ENCODE measurements at places on chromosomes 1 and 21.

DNA sequence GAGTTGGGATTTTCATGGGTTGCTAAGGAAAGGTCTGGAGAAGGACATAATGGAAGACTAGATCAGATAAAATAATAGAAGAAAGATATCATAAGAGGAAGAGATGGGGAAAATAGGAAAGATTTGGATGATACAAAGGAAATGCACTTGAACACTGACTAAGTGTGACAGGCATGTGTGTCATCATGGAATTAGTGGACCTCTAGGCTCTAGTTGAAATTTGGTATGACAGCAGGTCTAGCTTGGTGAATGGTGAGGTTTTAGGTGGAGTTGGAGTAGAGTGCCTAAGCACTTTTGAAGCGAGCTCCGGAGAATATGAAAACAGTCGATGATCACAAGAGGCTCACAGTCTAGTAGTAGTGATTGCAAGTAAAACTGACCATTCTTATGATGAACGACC lies 73.0 kb upstream of the PTGS2 start:
- no peak for DNase-seq

DNA sequence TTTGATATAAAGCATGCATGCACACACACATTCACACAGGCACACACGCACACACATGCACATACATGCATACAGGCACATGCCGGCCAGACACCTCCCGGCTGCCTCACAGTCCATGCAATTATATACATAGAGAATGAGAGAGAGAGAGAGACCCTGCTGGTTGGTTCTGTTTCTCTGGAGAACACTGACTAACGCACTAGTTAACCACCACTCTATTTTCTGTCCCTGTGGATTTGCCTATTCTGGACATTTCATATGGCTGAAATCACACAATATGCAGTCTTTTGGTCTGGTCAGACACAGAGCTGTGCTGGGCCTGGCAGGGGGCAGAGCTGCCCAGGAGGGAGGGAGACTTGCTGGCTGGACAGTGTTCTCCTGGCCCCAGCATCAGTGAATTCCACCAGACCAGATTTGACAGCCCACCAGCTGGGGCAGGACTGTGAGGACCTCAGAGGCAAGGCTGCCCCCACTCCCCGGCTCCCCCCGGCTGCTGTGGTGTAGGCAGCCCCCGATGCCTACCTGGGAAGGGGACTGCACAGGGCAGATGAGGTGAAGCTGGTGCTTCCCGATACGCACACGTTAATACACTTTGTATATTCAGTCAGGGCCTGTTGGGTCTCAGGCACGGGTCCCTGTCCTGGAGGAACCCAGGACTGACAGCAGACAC lies 152.2 kb downstream of the NPHP4 start:
- no peak for DNase-seq

DNA sequence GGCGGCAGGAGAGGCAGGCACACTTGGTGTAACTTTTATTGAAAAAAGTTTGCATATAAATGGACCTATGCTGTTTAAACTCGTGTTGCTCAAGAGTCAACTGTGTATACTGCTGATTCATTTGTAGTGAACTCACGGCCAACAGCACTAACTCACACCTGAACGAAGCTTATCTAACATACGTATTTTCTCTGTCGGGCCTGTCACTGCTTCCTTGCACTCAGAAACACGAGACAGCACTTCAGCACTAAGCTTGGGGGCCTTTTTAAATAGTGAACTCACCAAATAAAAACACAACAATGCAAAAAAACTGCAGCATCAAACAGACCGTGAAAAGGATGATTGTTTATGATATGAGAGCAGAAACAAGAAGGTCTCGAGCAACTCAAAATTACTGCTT lies 58.9 kb upstream of the NEK2 start:
- no peak for DNase-seq

- DNase-seq, result peak; percentile 43
These were observed 770 bp downstream of the NTNG1 start for GRCh38 chr1:107141491-107142126.

GRCh38 chr1:221149555-221150075 lies 270.4 kb downstream of the HLX start:
- no peak for DNase-seq

- no peak for DNase-seq
These were observed 659.2 kb upstream of the PLXNA2 start for GRCh38 chr1:208903251-208903905.

- no peak for DNase-seq
These were observed 273.2 kb downstream of the USP25 start for GRCh38 chr21:16002874-16003466.

- no peak for DNase-seq
These were observed 274.9 kb upstream of the ADGRL4 start for GRCh38 chr1:79281442-79281841.

DNA sequence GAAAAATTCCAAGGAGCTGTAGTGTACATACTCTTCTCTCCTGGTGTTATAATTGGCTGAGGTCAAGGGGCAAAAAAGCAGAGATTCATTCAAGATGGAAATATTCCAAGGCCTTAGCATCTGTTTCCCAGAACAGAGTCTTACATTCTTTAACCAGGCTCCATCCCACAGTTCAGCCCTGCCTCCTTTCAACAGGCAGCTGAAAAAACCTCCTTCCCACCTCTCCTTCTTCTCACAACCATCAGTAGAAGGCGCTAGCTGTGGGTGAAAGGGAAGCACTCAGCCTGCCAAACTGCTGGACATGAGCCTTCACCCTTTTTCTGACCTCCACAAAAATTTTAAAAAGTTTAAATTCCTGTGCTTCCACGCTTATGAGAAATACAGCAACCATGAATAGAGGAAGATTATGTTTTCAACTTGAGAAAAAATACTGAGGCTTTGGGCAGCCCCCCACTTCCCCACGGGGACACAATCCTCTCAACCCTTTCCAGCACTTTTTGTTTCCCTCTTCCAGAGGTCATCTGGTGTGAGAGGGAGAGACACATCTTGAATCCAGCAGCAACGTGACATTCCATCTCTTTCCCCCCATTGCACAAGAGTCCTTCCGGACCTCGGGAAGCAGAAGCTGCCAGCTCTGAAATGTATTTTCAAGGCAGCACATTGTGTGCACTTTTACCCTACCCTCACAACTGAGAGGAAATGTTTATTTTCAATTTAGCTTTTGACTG lies 43.2 kb upstream of the FMO2 start:
- peak; percentile 56 for DNase-seq

DNA sequence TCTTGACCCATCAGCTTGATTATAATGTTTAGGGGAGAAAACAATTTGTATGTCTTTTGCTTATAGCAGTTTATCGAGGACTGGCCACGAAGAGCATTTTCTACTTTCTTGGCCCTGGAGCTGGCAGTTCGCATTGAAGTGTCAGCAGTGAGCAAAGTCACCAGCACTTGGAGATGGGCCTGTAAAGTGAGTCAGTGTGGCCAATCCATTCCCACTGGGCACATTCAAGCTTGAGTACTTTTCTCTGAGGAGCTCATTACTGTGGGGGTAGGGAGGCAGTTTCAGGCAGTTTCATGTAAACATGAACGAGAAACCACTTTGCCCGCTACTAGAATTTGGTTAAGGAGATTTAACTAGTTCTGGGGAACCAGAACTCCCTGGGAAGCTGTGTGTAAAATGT lies 164.8 kb downstream of the PRDM2 start:
- no peak for DNase-seq

GRCh38 chr1:82634266-82634665 lies 833.5 kb downstream of the ADGRL2 start:
- no peak for DNase-seq

DNA sequence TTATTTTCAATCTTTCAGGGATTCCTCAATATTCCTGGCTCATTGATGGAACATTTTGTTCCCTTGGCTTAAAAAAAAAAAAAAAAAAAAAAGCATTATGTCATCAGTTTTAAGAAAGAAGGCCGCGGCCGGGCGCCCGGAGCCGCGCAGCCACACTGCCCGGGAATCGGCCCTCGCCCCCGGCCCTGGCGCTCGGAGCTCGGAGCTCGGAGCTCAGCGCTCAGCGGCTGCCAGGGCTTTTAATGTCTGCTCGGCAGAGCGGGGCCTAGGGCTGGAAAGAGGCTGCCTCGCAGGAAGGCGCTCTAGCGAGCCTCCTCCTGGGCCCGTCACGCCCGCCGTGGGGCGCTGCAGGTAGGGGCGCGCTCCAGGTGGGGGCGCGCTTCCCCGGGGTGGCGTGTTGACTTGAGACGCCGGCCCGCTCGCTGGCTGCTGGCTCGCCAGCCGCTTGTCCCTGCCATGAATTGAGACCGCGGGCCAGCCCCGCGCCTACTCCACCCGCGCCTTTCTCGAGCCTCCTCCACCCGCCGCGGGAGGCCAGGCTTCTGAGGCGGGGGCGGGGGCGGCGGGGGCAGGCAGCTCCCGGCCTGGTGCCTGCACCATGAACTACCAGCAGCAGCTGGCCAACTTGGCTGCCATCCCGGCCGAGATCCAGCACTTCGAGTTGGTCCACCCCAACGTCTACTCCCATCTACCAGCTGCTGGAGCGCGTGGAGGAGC lies 5.4 kb upstream of the TDRD5 start:
- peak; percentile 77 for DNase-seq

DNA sequence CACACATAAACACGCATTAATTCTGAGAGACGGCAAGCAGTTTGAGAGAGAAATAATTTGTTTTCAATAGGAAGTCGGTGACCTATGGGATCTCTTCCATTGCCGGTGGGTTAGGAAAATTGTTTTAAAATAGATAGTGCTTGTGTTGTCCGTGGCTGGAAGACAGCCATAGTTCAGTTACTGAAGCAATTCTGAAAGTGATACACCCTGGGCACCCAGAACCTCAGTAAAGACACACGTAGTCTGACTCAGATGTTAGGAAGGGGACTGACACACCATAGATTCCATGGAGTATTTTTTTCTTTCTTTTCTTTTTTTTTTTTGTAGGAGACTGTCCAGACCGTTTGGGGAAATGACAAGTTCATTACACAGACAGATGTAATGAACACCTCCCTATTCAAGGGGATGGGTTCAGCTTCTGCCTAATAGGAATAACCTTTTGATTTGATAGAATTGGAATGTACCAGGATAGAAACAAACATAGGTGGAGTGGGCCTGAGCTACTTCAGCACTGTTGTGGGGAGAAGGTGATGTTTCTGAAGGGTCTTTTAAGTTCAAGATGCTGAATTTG lies 1.6 kb downstream of the C1orf21 start:
- no peak for DNase-seq

- no peak for DNase-seq
These were observed 33.9 kb downstream of the MRAP start for GRCh38 chr21:32332463-32332951.

DNA sequence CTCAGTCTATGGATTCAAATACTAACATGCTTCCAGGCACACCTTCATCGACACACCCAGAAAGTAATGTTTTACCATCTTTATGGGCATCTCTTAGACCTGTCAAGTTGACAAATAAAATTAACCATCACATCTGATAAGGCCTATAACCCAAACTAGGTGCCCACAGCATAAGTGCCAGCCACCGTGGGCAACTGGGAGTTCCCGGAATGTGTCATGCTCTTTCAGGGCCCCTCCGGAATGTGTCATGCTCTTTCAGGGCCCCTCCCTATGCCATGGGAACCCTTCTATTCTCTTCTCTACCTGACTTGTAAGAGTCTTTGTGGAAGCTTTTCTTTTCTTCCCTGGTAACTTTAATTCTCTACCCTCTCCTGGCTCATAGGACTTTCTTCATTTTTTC lies 26.6 kb downstream of the KRTAP24-1 start:
- no peak for DNase-seq

DNA sequence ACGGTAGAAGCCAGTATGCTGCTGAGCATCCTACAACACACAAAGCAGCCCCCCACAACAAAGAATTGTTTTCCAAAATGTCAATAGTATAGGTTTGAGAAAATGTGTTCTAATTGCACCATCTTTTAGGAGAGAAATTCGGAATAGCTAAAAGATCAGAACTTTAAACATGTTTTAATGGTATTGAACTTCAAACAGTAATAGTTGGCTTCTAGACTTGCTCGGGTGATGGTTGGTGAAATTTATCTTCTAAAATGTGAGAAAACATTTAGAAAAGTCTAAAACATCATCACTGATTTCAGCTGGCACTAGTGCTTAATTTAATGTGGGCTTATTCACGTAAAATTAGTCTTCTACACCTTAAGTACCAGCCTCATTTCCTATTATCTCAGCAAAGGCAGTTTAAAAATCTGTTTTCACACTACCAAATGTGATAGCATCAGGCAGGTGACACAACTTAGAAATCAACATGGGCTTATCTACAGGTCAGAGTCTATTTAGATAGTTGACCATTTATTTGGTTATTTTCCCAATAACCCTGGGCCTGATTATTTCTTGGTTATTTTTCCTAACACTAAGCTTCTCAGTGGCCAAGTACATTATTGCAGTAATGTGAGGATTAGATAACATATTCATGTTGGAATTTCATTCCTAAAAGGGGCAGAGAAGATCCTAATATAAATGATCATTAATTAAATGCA lies 399.3 kb upstream of the PKN2 start:
- DNase-seq, result no peak

DNA sequence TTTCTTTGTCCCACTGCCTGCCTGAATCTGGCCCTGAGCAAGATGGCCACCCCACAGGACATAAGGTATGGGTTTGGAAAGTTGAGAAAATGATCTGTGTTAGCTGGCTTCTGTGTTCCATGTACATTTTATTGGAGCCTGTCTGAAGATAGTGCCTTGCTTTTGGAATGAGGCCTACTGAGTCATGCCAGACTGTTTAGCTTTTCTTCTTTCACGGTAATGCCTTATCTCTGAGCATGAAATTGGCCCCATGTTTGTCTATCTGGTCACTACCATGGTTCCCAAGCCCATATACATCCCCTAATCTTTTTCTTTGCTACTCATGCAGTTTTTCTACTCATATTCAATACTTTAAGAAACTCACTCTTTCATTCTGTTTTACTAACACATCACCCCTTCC lies 85.1 kb upstream of the LMO4 start:
- no peak for DNase-seq

GRCh38 chr21:45022348-45022675 lies 52.1 kb upstream of the ADARB1 start:
- peak; percentile 17 for DNase-seq

GRCh38 chr1:43128816-43129215 lies 43.3 kb downstream of the EBNA1BP2 start:
- DNase-seq, result no peak

GRCh38 chr1:237045278-237046016 lies 3.5 kb downstream of the RYR2 start:
- no peak for DNase-seq

DNA sequence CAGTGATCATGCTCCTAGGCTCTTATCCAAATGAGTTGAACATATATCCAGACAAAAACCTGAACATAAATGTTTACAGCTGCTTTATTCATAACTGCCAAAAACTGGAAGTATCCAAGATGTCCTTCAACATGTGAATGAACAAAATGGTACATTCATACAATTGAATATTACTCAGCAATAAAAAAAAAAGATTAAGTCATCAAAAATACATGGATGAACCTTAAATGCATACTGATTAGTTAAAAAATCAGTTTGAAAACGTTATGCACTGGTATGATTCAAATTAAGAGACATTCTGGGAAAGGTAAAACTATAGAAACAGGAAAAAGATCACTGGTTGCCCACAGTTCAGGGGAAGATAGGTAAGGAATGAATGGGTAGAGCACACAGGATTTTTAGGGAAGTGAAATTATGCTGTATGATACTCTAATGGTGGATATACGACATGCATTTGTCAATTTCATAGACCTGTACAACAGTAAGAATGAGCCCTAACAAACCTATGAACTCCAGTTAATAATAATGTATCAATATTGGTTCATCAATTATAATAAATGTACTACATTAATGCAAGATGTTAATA lies 3.1 kb downstream of the LRRC40 start:
- no peak for DNase-seq
